Stimulated activated CD4-positive, alpha-beta T cell treated with anti-CD3 and anti-CD28 coated beads, Interleukin-1b, Interleukin-23, amount 100 ng/mL, for 4 hours (primary cell): ENCODE measurements at places on chromosomes 5 and 9.

GRCh38 chr5:17143335-17143734 lies 74.1 kb upstream of the BASP1 start:
- no peak for DNase-seq

DNA sequence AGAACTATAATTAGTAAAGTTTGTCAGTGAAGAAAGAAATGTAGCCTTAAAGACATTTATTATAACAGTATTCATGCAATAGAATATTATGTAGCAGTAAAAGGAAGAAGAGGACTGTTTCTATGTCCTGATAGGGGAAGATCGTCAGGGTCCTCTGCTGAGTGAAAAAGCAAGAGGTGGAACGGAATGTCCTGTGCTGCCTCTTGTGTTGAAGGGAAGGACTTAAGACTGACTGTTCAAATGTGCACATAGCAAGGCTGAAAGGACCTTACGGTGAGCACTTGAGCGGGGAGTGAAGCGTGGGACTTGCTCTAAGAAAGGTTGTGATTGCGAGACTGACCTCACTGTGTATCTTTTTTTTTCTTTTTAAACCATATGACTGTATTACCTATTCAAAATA lies 63.2 kb downstream of the SNX24 start:
- DNase-seq, result no peak

GRCh38 chr9:99030092-99030511 lies 74.8 kb upstream of the TGFBR1 start:
- no peak for DNase-seq

DNA sequence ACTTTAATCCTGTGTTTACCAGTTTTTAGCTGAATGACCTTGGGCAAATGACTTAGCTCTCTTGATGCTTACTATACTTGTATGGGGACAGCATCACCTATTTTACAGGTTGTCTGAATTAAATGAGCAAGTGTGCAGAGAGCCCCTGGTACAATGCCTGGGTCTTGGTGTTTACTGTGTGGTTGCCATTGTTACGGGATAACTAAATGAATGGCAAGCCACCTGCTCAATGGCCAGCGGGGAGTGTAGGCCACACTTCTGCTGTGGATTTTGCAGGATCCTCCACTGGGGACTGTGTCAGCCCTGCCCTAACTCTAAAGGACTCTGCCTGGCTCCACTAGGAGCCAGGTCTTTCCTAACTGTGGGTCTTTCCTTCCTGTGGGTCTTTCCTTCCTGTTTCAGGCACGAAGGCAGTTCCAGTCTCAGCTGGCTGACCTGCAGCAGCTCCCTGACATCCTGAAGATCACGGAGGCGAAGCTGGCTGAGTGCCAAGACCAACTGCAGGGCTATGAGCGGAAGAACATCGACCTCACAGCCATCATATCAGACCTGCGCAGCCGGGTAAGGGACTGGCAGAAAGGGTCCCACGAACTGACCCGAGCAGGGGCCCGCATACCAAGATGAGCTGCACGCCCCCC lies 10.3 kb upstream of the GLE1 start:
- DNase-seq, result no peak

- no peak for DNase-seq
Observed at GRCh38 chr9:98530275-98530674, 178.5 kb downstream of the GABBR2 start.

- DNase-seq, result no peak
Observed at GRCh38 chr9:81822301-81822865, 105.8 kb upstream of the SPATA31D4 start.

DNA sequence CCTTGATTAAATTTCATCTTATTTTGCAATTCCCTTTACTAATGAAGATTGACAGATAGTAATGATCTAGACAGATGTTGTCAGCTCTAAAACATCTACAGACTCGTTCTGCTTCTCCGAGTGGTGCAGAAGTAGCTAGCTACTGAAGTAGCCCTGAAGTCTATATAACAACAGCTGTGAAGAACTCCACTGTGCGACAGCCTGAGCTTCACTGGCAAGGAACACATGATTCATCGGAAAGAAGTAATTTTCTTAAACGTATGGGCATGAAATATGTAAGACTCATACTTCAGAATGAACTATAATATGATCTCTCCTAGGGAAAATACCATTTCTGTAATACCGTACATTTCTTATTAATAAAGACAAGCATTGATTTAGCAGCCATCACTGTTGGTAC lies 96.2 kb downstream of the TRPM3 start:
- DNase-seq, result no peak

- DNase-seq, result no peak
Observed at GRCh38 chr5:131277875-131278740, 14.3 kb downstream of the CDC42SE2 start.

DNA sequence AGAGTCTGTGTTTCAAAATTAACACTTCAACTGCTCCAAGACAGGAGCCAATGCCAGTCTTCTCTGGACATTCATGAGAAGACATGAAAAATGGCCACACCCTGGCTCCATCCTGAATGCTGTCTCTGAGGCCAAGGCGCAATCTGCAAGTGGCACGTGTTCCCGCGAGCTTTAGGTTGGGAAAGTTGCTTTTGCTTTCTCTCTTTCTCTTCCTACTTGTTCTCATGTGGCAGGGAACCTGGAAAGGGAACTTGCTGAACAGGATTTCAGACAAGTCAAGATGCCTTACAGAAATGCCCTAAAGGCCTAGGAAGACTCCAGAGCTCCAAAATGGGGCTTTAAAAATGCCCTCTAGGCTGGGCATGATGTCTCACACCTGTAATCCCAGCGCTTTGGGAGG lies 91.9 kb upstream of the OTULINL start:
- DNase-seq, result no peak

DNA sequence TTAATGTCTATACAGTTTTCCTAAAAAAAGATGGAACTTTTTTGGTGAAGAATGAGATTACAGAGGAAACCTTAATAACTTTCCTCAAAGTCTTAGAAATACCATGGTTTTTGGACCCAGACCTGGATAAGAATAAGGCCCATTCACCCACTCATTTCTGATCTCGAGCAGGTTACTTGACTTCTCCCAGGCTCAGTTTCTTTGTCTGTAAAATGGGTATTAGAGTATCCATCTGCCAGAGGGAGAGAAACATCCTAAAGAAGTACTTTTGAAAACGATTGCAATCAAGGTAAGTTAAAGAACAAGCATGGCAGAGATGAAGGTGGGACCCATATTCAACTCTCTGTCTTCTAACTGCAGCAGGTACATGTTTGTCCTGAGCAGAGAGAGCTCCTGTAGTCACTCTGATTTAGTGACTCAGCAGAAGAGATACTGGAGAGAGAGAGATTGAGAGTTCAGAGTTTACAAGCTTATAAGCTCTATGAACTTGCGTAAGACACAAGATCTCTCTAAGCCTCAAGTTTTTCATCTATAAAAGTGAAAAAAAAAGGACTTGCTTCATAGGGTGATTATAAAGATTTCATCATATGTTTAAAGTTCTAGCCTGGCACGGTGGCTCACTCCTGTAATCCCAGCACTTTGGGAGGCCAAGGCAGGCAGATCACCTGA lies 379.4 kb upstream of the SGCD start:
- DNase-seq, result no peak

DNA sequence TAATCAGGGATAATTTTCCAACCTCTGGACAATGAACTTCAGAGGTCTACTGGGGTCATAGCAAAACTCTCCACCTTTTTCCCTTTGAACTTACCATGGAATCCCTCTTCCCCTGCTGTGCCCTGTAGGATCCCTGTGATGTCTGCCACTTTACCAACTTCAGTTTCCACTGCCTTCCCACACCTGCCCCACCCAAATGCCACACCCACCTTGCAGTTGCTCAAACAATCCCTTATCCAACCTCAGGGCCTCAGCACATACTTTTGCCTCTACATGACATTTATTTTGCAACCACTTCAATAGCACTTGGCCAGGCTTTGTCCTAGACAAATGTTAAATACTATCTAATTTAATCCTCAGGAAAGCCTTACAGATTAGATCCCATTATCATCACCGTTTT lies 463.7 kb upstream of the WWC1 start:
- DNase-seq, result no peak

DNA sequence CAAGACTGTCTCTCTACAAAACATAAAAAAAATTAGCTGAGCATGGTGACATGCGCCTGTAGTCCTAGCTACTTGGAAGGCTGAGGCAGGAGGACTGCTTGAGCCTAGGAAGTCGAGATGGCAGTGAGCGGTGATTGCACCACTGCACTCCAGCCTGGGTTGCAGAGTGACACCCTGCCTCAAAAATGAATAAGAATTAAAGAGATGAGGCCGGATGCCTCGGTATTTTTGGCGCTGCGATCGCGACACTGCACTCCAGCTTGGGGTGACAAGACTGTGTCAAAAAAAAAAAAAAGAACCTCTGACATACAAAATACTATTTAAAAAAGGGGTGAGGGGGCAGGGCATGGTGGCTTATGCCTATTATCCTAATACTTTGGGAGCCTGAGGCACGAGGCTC lies 7.3 kb downstream of the GPBP1 start:
- DNase-seq, result no peak

GRCh38 chr9:14296495-14297113 lies 17.3 kb downstream of the NFIB start:
- no peak for DNase-seq

DNA sequence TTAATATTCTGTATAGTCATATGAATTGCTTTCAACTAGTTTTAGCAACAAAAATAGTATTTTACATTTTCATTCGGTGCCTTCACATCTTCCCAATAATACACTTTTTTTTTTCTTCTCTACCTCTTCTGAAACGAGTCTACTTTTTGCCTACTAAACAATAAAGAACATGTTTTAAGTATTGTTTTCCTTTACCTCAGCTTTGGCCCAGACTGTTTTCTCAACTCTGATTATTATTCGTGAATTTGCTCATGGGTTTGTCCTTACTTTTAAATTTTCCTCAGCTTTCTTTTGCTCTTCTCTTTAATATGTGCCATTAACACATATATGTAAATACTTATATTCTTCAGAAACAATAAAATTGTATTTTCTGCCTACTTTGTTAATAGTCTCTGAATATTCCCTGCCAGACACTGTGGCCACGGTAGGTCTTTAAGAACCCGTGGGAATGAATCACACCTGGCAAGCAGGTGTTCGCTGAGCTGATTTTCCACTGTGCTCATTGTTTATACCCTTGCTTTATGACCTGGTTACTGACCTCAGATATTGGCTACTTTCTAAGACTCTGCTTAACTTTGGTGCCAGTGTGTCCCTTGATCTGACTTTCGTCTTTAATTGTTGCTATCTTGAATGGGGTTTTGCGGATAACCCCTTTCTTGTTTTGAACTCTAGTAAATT lies 49.1 kb downstream of the FAM170A start:
- no peak for DNase-seq

DNA sequence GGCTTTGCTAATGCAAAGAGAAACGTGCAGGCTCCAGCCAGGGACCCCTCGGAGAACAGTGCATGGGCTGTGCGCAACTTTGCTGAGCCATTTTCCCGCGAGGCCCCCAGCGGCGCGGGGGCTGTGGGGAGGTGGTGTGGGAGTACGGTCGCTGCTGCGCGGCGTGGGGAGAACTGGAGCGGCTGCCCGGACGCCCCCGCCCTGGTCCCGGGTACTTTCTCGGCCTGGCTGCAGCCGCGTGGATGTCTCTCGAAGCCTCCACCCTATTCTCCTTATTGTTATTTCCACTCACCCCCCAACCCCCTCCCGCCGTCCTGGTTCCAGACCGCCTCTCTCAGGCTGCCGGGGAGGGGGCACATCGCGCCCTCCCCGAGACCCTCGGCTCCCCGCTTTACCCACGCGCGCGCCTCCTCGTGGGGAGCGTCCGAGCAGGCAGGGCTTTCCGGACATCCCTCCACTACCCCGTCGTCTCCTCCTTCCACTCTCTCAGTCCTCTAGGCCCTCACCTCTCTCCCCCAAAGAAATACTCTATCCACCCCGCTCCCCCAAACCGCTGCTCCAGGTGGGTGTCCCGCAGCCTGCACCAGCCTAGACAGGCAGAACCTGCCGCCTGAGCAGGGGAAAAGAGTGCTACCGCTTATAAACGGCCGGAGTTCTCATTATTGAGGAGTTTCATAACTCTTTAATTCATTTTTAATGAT lies 68.6 kb upstream of the TBCA start:
- no peak for DNase-seq

GRCh38 chr5:180908998-180909731 lies 10.2 kb downstream of the BTNL8 start:
- DNase-seq, result no peak

- DNase-seq, result no peak
Observed at GRCh38 chr5:943918-944620, 51.4 kb downstream of the TRIP13 start.

GRCh38 chr5:178106086-178106485 lies 7.2 kb upstream of the N4BP3 start:
- no peak for DNase-seq

- no peak for DNase-seq
Observed at GRCh38 chr5:43429706-43430105, 17.5 kb upstream of the CCL28 start.

DNA sequence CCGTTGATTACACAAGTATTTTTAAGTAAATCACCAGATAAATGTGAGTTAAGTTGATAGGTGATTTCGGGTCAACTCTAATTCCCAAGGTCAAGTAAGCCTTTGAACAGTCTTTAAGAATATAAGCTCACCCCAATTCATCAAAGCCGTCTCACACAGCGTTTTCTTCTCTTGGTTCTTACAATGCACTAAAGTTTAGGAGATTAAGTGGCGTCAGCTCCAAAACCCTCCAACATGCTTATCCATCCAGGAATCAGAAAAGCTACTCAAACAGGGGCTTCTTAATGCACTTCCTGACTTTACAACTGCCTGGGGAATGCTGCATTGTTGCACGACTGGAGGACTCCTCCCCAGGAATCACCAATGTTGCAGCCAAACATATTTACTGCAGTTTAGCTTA lies 206.2 kb upstream of the EFNA5 start:
- no peak for DNase-seq

DNA sequence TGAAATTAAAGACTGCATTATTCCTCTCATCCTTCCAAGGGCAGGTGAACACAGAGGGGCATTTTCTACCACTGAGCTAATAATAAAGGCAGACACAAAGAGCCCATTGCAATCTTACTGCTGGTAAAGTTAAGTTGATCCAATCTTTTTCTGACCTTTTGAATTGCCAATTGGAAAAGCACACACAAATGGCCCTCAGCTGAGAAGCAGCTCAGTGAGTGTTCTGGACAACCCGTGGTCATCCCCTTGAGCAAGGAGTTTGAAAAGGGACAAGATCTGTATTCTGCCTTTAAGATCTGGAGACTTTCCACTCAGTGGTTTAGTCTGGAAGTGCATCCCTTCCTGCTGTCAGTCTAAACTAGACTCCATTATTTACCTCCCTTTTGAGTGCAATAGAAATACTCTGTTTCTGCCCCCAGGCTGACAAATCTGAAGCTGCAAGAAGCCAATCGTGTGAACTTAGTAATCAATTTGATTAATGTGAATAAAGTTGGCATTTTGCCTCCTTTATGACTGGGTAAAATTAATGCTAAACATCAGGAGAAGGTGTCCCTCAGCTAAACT lies 835.7 kb downstream of the MAT2B start:
- no peak for DNase-seq
